ENCODE measurements at places on chromosomes 5 and 9.

DNA sequence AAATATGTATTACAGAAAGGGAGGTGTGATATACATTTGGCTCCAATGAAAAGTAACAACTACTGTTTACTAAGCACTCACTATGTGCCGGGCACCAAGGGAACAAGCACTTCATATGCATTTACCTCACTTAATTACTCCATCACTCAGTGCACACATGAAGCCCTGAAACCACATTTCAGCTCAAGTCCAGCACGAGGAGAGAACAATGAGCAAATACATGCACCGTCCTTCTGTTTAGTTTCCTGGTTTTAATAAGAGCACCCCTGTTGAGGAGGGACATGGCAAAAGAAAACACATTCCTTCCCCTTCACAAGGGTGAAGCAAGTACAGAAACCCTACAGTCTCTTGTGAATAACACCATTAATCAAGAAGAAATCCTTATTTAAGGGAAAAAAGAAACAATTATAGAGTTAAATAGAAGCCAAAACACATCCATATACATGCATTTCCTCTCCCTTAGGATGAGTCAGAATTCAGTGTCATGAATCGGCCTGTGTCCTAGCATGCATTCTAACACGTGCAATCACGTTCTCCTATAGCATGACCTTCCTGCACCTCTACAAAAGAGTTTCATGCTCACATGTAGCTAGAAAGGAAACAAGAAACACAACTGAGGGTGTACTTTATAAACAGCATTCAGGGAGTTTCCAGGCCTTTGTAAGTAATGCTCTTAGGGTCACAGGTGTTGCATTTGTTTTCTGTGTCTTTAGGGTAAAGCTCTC, 411.6 kb downstream of the BNC2 start:
- DNase-seq, result no peak

DNA sequence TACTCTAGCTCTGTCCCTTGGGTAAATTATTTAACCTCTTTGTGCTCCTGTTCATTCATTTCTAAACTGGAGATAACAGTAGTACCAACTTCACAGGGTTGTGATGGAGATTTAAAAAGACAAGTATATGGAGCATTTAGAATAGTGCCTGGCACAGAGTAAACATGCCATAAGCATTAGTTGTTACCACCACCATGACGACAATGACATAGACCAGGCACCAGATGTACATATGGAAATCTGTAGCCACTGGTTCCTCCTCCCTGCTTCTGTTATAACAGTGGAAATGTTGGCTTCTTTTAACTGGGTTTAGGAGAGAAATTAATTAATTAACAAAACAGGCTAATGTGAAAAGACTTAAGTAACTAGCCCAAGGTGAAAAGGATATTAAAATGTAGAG, 217.5 kb downstream of the DENND1A start:
- DNase-seq, result no peak

DNA sequence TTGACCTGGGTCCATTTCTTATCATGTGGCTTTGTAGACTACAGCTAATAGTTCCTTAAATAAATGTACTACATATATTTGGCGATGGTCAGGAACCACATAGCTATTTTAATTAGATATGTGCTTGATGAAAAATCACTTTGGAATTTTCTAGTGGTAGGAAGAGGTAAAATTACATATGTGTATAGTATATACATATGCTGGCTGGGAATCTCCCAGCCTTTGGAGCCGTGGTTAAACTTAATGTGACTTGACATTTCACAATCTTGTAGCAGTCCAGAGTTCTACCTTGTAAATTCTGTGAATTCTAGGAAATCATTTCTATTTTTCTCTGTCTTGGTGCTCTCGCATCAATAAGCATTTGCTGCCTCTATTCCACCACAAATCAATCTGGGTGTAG, 565.0 kb downstream of the DMRTA1 start:
- no peak for DNase-seq

DNA sequence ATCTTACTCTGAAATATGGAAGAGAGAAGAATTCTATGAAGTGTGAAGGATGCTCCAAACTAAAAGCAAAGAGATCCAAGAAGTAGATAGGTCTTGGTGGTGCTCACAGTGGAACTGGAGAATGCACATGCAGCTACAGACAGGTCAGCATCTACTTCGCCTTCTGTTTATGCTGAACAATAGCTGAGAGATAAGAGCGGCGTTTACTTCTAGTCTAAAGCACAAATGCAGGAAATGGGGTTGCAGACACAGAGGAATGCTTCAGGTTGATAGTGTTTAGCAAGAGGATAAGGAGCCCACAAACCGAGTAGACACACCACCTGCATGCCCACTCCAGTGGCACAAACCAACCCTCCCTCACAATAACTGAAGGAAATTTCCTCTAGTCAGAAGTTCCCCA, 180.0 kb upstream of the RGMB start:
- DNase-seq, result no peak

- DNase-seq, result no peak
Measured at GRCh38 chr5:176845392-176845713, 35.0 kb downstream of the UNC5A start.

- no peak for DNase-seq
Measured at GRCh38 chr5:81209869-81210493, 23.1 kb upstream of the CKMT2 start.

- DNase-seq, result no peak
Measured at GRCh38 chr9:126613651-126614050, at the start of gene LMX1B. Gene LMX1B (plus strand): TSS chr9:126613928. CDS start chr9:126614450, 522 bp downstream.

DNA sequence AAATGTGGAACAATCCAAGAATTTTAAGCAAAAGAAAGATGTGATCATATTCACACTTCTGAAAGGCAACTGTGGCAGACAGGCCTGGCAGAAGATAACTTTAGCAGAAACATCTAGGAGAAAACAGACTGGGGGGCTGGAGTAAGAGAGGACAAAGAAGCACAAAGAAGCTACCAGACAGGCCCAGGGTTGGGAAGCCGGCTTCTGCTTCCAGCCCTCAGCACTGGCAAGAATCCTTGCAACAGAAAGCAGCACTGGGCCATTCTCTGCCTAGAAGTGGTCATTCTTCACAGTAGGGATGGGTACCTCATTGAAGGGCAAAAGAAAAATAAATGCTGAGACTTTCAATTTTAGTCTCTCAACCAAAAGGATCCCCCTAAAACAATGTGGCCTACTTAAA, 49.6 kb downstream of the EFNA5 start:
- DNase-seq, result no peak

DNA sequence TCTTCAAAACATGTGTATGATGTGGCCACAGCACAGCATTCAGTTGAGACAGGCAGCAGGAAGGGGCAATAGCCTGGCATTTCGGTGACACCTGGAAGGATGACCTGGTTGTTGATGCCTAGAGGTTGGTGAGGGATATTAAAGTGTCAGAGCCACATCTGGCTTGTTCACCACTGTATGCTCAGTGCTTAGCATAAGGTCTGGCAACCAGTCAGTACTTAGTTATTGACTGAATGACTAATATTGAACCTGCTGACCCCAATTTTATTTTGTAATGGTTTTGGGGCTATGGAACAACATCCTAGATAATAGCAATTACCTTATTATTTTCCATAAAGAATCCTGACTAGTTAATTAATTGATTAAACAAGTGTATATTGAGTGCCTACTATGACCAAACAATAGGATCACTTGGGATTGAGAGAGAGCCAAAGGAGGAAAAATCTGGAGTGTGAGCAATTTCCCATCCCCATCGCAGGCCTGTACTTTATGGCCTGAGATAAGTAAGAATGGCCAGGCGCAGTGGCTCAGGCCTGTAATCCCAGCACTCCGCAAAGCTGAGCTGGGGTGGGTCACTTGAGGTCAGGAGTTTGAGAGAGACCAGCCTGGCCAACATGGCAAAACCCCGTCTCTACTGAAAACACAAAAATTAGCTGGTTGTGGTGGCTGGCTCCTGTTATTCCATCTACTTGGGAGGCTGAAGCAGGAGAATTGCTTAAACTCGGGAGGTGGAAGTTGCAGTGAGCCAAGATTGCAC, 85.4 kb upstream of the PLPP1 start:
- DNase-seq, result no peak

- DNase-seq, result no peak
Measured at GRCh38 chr9:124818431-124819281, 34.6 kb upstream of the WDR38 start.

DNA sequence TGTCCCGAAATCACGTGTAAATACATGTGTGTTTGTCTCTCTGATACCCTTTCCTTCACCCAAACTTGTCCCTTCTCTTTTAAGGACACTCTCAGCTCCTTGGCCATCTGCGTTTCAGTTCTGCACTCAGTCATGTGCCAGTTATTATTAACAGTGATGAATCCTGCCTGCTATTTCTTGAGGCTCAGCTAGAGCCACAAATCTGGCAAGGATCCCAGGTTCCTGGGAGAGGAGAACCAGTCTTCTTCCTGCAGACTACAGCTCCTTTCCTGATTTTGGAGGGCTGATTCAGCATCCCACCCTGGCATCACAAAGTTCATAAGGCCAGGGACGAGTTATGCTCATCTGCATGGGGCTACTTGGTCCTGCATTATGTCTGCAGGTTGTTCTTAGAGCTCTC, 5.6 kb downstream of the MAMDC2 start:
- DNase-seq, result no peak

DNA sequence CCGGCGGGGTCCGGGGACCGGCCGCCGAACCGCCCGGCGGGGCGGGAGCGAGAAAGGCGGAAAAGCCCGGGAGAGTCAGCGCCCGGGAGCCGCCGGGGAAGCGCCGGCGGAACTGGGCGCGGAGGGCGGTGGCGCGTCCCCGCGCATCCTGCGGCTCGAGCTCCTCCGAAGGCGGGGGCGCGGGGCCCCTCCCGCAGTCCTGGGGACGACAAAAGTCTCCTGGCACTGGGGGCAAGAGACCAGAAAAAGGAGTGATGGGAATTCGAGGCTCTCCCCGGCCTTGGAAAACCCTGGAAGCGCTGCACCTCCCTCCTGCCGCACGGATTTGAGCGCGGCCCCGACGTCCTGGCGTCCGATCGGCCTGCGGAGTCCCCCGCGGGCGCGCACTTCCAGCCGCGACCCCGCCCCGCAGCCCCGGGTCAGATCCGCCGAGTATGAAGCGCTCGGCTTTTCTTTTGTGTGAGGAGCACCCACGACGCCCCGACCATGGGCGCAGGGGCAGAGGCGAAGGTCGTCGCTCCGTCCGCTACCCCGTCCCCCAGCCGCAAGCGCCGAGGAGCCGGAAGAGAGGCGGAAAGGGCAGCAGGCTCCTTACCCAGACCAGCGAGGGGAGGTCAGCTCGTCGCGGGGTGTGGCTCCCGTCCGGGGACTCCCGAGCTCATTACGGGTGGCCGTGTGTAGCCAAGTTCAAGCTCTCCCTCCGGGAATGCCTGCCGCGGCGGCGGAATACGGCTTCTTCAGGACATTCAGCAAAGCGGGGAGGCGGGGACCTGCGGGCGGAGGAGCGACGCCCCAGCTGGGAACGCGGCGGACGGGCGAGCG, at the start of gene EPB41L4A:
Gene EPB41L4A, minus strand, starts transcription at position 114 of the 822 bp plus-strand sequence. CDS start 238 bp downstream, outside the sequence.
- DNase-seq, result peak; percentile 7

GRCh38 chr9:135294836-135295235, 184.7 kb upstream of the PPP1R26 start:
- DNase-seq, result no peak

GRCh38 chr5:36418152-36418979, 116.7 kb upstream of the RANBP3L start:
- DNase-seq, result no peak

GRCh38 chr9:125683486-125683885, 23.5 kb downstream of the MAPKAP1 start:
- DNase-seq, result no peak

- DNase-seq, result no peak
Measured at GRCh38 chr5:78610163-78610583, 38.4 kb downstream of the LHFPL2 start.

DNA sequence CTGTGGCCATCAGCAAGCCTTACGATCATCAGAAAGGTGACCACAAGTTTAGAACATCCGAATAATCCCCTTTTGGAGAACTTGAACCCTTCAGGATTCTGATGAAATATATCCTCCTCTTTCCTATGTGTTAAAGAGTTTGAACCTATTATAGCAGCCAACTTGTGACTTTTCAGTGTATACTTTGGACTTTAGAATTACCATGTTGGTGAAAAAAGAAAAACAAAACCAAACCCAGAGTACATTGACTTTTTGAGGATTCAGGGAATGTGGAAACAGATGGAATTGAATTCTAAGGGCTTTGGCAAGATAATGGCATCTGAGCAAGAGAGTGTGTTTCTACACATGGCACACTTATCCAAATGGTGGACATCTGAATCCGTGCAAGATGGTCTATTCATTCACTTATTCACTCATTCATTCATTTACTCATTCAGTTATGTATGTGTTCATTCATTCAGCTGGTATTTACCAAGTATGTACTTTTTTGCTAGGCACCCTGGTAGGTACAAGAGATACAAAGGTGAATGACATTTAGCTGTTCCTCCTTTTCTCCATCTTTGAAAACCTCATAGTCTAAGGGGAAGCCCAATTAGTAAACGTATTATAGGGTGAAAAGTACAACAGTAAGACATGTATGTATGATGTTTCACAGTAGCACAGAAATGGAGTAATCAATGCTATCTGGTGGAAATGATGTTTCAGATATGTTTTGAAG, 91.8 kb downstream of the PRDM6 start:
- no peak for DNase-seq

DNA sequence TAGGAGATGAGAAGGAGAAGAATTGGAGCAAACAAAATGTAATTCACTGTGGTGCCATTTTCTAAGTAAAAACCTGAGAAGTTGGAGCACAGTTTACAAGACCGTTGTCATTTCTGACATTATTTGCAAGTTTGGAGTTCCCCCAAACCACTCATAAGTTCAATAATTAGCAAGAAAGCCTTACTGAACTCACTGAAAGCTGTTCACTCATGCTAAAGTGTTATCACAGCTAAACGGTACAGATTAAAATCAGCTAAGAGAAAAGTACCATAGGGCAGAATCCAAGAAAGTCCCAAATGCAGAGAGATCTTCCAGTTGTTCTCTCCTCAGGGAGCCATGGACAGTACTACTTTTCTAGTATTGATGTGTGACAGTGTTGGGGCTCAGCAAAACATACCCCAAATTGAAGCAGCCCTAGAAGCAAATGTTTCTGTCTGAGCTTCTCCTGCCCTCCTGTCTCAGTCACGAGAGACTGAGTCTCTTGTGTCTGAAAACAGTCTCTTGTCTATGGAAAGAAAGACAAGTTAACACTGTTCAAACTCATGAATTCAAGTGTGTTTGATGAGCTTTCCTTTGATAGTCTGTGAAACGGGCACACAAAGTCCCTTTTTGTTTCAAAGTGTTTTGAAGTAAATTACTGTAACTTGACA, 221.2 kb downstream of the GABRG2 start:
- no peak for DNase-seq
